Left ventricle myocardium inferior (tissue), 1 donor: ENCODE measurements at places on chromosomes 13 and 19.

DNA sequence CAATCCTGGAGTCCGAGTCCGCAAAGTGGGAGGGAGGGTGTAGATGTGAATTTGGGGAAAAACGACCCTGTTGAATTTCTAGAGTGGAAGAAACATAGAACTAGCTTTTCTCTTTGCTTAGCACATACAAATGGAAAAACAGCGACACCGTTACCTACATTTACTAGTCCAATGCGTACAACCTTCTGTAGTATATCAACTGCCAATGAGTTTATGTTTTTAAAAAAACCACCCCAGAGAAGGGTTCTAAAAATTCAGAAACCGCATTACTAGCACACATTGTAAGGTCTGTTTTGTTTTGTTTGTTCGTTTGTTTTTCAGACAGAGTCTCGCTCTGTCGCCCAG, 332 bp upstream of the SUPT20H start:
- H3K4me1 ChIP-seq, result peaks cover 34% of the 10 kb centered on the region
- DNase-seq, result no peak
- peak overlapping the region; percentile 85 for H3K4me3 ChIP-seq
- H3K27ac ChIP-seq, result peak overlapping the region; percentile 94
- H3K36me3 ChIP-seq, result no peaks in the 10 kb centered on the region

DNA sequence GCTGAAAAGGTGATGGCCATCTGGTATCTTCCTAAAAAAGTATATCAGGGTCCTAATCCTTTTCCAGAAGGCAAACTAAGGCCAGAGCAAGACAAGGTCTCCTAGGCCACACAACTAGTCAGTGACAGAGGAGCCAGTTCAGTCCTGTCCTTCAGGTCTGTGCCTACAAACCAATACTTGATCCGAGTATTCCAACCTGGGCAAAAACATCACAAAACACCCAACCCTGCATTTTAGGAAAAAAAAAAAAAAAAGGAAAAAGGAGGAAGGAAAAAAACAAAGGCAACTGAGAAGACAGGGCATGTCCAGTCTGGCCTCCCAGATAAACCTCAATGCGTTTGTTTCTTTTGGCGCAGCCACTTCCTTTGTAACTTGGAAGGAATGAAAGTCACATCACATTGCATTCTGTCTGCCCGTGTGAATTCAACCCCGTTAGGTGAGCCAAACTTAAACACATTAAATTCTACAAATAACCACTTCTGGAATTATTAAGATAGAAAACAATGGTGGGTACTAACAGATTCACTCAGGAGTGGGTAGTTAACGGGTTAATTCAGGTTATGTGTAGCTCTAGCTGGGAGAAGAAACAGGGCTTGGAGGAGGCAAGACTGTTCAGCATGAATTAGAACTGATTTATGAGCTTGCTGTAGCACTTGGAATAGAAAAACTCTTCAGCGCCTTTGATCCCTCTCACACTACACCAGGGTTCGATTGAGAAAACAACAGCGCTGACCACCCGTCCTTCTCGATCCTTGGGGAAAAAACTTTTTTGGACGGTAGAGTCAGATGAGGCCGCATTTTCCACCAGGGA, 43.0 kb upstream of the HNRNPA1L2 start:
- H3K4me3 ChIP-seq, result peak overlapping the region; percentile 83
- H3K27ac ChIP-seq, result peak overlapping the region; percentile 89
- no peaks in the 10 kb centered on the region for H3K36me3 ChIP-seq
- peaks cover 18% of the 10 kb centered on the region for H3K4me1 ChIP-seq
- H3K27me3 ChIP-seq, result no peaks in the 10 kb centered on the region
- no peak for DNase-seq

DNA sequence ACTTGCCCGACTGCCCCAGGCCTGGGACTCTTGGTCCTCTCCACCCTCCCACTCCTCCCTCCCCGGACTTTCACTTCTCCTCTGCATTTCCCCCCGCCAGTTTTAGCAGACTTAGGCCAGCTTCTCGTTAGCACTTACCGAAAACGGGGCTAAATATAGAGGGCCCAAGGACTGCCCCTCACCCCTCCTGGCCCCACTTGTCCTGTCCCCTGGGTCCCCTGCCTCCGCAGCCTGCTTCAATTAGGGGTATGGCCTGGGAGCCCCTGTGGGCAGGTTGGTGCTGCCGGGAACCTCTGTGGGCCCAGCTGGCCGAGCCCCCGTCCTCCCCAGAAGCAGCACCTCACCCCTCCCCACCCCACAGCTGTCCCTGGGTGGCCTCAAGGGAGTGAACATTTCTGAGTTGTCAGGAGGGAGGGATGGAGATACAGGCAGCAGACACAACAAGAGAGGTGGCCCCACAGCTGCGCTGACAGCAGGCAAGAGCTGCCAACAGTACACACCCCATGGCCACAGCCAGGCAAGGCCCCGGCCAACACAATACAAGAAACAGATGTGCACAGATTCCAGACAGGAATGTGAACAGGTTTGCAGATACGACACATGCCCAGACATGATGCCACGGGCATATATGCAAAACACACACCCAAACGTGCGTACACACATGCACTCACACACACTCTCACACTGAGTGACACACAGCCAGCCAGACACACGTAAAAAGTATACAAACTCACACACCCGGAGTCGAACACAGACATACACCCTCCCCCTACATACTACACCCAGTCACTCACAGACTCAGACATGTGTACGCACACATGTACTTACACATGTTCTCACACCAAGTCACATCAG, 2.6 kb downstream of the POU2F2 start:
- DNase-seq, result peak; percentile 29
- H3K27me3 ChIP-seq, result peaks cover 96% of the 10 kb centered on the region
- no peaks in the 10 kb centered on the region for H3K36me3 ChIP-seq
- peaks cover 15% of the 10 kb centered on the region for H3K4me1 ChIP-seq
- peak overlapping the region; percentile 33 for H3K27ac ChIP-seq
- peak overlapping the region; percentile 19 for H3K4me3 ChIP-seq

DNA sequence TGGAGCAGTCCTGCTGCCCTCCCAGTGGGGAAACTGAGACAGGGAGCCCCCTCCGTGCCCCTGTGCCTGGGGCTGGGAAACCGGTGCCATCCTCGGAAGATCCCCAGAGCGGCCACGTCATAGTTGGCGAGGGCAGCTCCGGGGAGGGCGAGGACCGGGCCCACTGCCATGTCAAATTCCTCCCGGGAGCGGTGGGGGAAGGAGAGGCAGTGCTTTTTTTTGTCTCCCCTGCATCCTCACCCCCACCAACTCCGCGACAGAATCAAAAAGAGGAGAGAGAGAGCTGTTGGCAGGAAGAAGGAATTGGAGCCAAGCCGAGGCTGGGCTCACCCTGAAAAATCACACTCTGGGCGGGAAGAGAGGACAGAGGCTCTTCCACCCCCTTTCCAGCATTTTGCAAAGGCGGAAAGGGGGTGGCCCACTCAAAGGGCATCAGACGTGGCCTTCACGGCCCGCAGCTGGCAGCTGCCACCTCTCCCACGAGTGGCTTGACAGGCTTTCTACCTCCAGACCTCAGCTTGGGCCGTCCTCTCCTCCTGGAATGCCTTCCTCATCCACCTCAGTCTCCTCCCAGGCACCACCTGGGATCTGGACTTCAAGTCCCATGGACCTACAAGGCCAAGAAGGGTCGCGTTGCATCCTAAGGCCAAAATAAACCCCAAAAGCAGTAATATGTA, 19.6 kb upstream of the NFIC start:
- peaks cover 35% of the 10 kb centered on the region for H3K4me1 ChIP-seq
- H3K27me3 ChIP-seq, result no peaks in the 10 kb centered on the region
- peak overlapping the region; percentile 38 for H3K4me3 ChIP-seq
- peak overlapping the region; percentile 81 for H3K27ac ChIP-seq
- DNase-seq, result peak; percentile 79

GRCh38 chr13:27905650-27906049, 14.2 kb upstream of the PDX1 start:
- no peaks in the 10 kb centered on the region for H3K4me1 ChIP-seq
- DNase-seq, result no peak
- H3K27me3 ChIP-seq, result peaks cover 100% of the 10 kb centered on the region
- no peak overlapping the region for H3K27ac ChIP-seq
- H3K4me3 ChIP-seq, result no peak overlapping the region
- no peaks in the 10 kb centered on the region for H3K36me3 ChIP-seq
